ENCODE measurements at places on chromosomes 11 and 22.

DNA sequence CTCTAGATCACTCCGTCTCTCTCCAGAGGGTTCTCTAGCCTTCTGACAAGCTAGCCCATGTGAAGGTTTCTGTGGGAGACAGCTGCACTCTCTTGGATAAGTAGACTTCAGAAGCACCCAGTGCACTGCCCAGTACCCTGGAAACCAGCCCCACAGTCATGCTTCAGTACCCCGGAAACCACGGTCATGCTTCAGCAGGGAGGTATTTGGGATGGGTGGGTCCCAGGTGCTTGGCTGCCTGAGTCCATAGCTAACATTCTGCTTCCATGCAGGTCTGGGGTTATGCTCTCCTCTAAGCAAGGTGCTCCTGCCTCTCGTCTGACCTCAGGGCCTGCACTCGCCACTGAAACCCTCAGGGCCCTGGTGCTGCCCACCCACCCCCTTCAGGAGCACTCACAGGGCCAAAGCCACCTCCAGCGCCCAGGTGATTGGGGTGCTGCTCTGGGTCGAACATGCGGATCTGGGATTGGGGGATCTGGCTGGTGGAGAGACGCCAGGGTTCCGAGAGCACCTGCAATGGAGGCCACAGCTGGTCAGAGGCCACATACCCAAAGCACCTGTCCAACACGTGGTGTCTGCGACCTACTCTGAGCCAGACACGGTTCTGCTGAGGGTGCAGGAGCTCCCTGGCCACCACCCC, 7.3 kb upstream of the SYCE3 start:
- DNase-seq, result no peak

GRCh38 chr11:125263268-125263790, 98.8 kb downstream of the PKNOX2 start:
- no peak for DNase-seq

DNA sequence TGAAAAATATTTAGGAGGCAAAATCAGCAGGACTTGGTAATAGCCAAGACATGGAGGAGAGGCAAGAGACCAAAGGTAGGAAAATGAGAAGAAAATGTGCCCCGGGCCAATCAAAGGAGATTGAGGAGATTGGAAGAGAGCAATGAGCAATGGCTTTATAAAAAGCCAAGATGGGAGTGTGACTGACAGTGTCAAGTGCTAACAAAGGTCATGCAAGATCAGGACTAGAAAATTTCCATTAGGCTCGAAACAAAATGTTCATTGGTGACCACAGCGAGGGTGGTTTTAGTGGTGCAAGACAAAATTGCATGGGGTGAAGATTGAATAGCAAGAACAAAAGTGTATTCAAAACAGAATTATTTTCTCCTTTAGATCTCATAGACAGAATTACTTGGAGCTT, 45.2 kb upstream of the TBCEL start:
- no peak for DNase-seq

DNA sequence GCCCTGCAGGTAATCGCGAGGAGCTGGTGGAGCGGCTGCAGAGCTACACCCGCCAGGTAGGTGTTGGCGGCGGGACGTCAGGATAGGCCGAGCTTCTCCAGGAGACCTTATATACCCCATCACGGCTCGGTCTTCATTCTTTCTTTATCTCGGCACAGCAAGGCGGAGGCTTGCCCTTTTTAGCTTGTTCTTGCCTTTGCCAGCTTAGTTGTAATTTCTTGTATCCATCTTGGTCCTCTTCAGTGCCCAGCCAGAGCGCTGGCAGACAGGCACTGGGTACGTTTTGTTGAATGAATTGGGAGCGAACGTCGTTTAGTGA, 459 bp downstream of the SF3B2 start:
- DNase-seq, result no peak

DNA sequence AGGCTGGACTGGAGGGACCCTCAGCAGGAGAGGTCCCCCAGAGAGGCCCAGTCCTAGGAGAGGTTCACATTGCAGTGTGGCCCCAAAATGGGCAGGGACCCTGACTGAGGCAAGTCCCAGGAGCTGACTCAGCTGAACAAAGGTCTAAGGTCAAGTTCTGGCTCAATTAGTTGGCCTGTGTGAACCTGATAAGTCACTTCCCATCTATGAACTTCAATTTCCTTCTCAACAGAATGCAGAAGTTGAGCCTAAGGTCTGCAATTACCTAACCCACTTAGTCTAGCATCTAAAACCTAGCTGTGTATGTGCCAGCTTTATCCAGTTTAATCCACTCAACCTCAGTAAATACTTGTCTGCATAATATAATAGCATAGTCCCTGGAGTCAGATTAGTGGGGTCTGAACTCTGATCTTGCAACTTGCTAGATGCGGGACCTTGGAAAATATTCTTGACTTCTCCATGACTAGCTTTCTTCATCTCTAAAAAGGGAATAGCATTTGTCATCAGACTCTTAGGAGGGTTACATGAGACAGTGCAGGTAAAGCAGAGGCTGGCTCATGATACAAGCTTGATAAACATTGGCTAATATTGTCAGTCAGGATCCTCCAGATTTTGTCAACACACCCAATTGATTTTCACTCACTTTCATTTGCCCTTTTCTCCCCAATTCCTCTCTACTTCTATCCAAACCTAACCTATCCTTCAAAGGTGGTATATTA, 465.5 kb downstream of the INSC start:
- DNase-seq, result no peak

GRCh38 chr11:112334381-112334780, 73.7 kb upstream of the PLET1 start:
- no peak for DNase-seq

DNA sequence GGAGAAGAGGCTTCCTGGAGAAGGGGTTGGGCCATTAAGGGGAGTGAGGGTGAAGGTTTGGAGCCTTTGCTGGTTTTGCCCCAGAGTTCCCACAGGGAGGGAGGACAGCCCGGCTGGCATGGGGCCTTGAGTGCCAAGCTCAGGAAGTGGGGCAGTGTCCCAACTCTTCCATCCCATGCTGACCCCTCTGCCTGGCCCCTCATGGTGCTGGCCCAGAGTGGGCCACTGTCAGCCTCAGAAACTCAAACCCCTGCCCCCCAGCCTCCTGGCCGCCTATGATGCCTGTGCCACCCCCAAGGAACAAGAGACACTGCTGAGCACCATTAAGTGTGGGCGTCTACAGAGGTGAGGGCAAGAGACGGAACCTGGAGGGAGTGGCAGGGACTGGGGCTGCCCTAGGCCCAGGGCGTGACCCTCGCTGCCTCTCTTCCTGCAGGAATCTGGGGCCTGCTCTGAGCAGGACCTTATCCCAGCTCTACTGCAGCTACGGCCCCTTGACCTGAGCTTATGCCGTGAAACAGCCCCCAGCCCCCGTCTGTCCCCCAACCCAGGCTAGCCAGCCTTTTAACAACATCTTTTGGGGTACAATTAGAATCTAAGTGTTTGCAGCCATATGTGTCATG, 5.4 kb downstream of the MUS81 start:
- DNase-seq, result no peak

GRCh38 chr11:115185507-115185906, 318.7 kb downstream of the CADM1 start:
- no peak for DNase-seq

- peak; percentile 47 for DNase-seq
Measured at GRCh38 chr22:27885977-27886842, 32.8 kb downstream of the PITPNB start.

DNA sequence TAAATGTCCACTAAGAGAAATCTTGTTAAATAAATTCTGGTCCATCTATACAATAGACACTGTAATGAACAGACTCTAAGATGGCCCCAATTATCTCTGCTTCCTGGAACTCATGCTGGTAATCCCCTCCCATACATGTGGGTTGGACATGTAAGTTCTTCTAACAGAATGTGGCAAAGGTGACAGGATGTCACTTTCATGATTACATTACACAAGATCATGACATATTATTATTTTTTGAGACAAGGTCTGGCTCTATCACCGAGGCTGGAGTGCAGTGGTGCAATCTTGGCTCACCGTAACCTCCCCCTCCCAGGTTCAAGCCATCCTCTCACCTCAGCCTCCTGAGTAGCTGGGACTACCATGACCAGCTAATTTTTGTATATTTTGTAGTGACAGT, 14.6 kb upstream of the NDUFC2 start:
- DNase-seq, result no peak

DNA sequence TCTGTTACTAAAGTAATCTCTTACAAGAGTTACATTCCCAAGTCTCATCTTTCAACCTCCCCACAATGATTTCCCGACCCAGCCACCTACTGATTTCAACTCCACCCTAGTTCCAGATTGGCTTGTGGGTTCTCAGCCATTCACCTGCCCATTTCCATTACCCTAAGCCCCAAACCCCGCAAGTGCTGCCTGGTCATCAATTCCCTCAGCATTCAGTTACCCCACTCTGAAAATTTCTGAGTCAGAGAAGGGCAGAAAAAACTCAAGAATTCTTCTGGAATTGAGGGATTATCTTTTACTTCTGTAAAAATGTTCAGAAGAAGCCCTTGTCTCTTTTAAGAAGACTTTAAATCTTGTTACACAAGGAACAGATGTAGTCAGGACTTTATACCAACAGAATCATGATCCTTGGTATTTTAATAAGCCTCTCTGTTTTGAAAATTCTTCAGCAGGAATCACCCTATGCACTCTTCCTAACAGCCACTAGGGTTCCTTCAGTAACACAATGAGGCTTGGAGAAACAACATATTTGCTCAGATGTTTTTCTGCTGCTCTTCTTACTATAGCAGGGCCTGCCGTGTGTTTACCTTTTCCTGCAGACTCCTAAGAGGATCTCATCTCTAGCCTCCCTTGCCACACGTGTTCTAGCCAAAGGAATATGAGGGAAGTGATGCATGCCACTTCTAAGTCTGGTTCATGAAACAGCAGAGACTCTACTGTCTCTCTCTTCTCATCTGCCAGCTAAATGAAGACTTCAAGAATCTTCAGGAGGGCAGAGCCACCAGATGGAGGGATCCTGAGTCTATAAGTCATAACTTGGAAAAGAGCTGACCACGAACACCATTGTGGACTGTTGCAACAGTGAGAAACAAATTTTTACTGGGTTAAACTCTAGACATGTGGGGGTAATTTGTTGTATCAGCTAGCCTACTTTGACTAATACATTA, 29.3 kb upstream of the PAMR1 start:
- DNase-seq, result no peak

DNA sequence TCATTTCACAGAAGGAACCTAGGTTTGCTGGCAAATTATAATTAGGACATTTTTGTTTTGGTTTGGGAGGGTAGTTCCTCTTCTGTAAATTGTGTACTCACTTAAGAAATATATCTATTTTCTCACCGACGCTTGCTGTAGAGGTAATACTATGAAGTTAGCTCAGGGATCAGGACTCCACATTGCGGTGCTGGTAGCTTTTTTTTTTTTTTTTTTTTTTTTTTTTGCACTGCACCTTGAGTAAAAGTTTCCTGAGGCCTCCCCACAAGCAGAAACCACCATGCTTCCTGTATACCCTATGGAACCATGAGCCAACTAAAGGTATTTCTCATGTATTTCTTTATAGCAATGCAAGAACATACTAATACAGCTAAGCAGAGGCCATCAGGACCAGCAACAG, 14.7 kb downstream of the UBTFL1 start:
- DNase-seq, result no peak

GRCh38 chr22:32475468-32476010, 928 bp downstream of the FBXO7 start:
- DNase-seq, result peak; percentile 10

DNA sequence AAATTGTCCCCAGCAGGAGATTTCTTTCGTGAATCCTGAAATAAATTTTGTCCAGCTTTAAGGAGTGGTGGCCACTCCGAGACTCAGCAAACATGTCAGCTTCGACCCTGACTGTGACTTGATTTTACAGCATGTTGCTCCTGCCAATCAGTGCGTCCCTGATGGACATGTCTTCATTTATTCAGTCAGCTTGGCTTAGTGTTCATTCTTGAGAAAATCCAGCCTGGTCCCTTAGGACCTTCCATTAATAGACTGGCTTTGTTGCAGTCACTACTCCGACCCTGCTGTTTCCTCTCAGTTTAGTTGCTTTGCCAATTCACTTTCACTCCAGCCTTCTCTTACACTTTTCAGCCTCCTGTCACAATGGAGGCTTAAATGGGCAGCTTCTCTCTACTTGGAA, 30.5 kb downstream of the TMPRSS5 start:
- no peak for DNase-seq

DNA sequence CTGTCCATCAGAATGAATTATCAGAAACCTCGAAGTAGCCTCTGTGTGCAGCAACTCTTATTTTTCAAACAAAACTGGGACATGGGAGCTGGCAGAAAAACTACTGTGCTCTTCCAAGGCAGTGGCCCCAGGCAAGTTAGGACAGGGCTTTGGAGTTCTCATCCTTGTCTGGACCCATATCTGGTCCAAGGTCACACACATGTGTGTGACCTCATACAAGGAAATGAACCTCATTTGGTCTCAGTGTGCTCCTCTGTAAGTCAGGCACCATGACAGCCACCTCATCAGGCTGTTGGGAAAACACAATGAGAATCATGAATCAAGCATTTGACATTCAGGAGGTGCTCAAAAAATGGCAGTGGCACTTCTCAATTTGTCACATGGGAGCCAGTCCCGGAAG, 25.8 kb downstream of the LARGE1 start:
- no peak for DNase-seq

- DNase-seq, result peak; percentile 10
Measured at GRCh38 chr22:41302021-41302767, 869 bp downstream of the ZC3H7B start.

GRCh38 chr11:107791343-107792048, 67.1 kb downstream of the SLC35F2 start:
- no peak for DNase-seq

GRCh38 chr11:94800414-94800813, 32.3 kb downstream of the AMOTL1 start:
- DNase-seq, result no peak

GRCh38 chr22:49934160-49934890, 15.9 kb downstream of the CRELD2 start:
- no peak for DNase-seq

- DNase-seq, result no peak
Measured at GRCh38 chr11:88631497-88631896, 294.0 kb upstream of the CTSC start.

- no peak for DNase-seq
Measured at GRCh38 chr22:38289583-38290082, 16.8 kb upstream of the TMEM184B start.

DNA sequence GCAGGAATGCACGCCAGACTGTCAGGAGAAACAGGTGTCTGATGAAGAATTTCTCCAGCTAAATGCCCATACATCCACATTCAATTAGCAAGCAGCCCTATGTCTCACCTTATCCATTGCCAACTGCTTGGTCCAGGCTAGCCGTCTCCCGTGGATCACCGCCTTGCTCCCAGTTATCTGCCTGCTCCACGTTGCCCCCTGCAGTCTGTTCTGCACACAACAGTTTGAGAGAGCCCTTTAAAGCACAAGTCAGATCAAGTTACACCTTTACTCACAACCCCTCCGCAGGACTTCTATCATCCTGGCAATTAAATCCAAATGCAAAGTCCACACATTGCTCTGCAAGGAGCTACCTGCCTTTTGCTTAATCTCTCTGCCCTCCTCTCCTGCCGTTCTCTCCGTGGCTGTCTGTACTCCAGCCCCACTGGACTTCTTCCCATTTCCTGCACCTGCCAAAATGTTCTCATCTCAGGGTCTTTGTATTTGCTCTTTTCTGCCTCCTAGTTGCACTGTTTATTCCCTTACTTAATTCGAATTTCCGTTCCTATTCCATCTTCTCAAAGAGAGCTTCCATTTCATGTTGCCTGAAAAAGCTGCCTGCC, 185.3 kb upstream of the LARGE1 start:
- DNase-seq, result no peak
